T-helper 2 cell treated with Interferon-gamma antibody and Interleukin-4, amounts not matched to agents 5 μg/mL and 100 μg/mL, for 36 hours (primary cell): ENCODE measurements at places on chromosomes 7 and 10.

- DNase-seq, result no peak
These were observed 181.3 kb downstream of the WDR11 start for GRCh38 chr10:121032460-121032859.

DNA sequence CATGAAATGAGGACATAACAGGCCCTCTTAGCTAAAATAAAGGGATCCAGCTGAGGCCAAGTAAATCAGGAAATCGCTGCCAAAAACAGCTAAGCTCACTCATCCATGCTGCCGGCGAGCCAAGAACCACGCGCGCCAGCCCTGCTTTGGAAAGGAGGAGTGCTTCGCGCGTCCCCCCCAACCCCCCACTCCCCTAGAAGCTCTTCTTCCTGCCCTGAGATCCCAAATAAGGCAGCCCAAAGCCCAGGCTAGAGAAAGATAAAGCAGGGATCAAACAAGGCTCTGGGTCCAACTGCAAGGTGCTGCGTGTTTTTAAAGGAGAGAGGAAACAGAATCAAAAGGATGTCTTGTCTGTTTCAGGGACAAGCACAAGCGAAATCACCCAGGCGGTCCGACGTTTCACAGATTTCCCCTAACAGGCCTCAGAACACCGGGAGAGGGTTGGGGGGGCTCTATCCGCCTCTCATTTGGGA is 168.3 kb upstream of the AUTS2 start:
- no peak for DNase-seq

DNA sequence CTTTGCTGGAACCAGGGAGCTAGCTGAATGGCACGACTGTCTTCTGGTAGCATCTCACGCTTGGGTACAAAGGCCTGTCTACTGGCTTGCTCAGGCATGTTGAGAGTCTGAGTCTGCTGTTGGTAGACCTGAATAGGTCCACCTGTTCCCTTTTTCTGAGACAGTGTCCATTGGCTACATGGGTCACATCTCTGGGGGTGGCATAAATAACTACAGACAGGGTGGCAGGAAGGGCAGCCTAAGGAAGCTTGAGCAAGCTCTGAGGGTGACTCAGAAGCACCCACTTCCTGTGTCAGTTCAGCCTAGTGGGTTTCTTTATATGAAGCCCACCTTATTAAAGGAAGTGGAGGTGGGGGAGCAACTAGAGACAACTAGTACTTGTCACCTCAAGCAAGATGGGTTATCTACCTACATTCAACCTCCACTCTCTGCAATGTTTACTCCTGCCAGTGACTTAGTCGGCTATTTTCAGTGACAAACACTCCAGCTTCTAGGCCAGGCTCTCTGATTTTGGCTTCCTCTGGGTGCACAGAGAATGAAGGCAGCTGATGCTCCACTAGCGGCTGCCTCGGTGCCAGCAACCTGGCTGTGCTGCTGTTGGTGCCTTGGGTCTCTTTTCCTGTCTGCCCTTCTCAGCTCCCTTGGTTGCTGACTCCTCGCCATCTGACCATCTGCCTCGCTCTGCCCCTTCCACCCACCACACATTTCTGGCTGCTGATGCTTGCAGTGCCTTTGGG is 5.7 kb upstream of the ZYX start:
- no peak for DNase-seq

DNA sequence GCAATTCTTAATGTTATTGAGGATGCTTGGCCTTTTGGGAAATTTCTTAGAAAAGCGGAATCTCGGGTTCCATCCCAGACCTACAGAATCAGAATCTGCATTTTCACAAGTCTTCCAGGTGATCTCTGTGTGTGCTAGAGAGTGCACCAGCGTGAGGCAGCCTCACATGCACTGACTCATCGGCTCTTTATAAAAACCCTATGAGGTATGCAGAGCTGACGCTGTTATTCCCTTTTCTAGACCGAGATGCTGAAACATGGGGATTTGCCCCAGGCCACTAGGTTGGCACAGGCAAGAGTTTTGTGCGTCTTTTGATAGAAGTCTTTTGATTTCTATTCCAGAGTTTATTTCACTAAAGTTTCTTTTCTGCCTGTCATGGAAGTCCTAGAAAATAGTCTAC is 61.2 kb downstream of the CDCA7L start:
- no peak for DNase-seq

DNA sequence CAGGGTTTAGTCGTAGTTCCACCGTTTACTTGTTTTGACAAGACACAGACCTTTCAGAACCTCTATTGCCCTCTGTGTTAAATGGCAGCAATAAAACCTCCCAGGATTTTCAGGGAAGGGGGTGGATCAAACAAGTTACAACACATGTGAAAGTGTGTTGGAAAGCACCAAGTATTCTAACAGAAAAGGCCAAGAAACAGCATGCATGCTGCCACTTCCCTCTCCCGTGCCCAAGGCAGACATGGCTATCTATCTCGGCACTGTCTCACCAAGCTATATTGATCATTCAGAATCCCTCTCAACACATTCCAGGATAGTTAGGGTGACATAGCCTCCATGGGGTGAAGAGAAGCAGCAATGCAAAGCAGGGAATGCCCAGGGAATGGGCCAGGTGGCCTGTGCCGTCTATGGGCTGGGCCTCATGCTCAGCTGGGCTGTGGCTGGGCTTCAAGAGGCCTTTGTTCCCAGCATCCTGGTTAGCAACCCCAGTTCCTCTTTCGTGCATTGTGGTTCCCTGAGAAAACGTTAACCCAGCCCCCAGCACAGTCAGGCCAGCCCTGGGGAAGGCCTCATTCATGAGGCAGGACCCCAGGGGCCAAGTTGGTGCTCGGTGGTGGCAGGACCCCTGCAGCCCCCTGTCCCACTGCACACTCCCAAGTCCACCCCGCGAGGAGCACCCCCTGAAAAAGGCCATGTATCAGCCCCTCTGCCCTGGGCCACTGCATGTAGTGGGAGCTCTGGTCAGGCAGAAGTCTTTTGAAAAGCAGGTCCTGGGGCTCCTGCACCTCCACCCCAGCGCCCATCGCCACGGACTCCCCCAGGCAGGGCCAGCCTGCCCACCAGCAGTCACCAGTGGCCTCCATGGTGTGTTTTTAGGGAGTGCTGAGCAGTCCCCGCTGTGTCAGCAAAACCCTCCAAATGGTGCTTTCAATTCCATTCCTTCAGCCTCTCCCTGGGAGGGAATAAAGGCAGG is 25.5 kb downstream of the VSIR start:
- DNase-seq, result no peak

- DNase-seq, result no peak
These were observed 210.3 kb downstream of the GPAM start for GRCh38 chr10:111973306-111973705.

- DNase-seq, result peak; percentile 70
These were observed 59.3 kb upstream of the COMTD1 start for GRCh38 chr10:75294866-75295701.

DNA sequence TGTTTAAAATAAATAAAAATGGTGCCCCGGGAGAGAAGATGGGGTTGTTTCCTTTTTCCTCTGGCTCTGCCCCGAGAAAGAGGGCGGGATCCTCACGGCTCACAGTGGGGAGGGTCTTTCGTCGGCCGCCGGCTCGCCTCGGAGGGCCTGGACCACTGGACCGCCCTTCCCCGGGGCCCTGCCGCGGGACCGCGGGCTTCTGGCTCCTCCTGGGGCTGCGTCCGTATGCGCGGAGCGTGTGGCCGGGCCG is 3.5 kb upstream of the IGF2BP3 start:
- no peak for DNase-seq

GRCh38 chr7:70390251-70390650 is 741.7 kb upstream of the GALNT17 start:
- no peak for DNase-seq

DNA sequence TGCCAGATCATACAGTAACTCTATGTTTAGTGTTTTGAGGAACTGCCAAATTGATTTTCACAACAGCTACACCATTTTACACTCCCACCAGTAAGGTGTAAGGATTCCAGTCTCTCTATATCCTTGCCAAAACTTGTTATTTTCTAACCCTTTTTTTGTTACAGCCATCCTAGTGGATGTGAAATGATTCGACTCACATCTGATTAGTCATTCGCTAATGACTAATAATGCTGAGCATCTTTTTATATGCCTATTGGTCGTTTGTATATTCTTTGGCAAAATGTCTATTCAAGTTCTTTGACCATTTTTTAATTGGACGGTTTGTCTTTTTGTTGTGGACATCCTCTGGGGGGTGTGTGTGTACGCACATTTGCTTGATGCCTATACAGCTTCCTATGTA is 142.8 kb downstream of the DGKB start:
- no peak for DNase-seq

GRCh38 chr10:17410907-17411306 is 43.5 kb downstream of the ST8SIA6 start:
- DNase-seq, result no peak

DNA sequence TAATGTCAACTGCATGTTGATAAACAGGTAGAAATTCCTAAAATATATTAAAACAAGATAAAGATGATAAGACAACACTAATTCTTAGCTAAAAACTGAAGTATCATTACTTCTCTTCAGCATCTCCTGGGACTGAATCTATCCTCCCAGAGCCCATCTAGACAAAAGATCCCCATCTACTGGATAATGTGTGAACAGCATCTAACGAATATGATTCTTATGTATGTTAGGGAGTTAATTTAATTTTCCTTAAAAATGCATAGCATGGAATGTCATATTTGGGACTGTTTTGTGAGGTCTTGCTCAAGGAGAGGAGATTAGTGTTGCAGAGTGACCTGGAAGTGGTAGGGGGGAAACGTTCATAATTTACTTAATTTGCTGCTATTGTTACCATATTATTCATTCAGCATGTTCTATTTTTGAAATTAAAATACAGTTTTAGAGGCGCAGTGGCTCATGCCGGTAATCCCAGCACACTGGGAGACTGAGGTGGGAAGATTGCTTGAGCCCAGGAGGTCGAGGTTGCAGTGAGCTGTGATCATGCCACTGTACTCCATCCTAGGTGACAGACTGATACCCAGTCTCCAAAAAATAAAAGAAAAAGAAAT is 305.1 kb upstream of the CSTF2T start:
- DNase-seq, result no peak

- no peak for DNase-seq
These were observed 99.3 kb upstream of the INSIG1 start for GRCh38 chr7:155198196-155198892.

DNA sequence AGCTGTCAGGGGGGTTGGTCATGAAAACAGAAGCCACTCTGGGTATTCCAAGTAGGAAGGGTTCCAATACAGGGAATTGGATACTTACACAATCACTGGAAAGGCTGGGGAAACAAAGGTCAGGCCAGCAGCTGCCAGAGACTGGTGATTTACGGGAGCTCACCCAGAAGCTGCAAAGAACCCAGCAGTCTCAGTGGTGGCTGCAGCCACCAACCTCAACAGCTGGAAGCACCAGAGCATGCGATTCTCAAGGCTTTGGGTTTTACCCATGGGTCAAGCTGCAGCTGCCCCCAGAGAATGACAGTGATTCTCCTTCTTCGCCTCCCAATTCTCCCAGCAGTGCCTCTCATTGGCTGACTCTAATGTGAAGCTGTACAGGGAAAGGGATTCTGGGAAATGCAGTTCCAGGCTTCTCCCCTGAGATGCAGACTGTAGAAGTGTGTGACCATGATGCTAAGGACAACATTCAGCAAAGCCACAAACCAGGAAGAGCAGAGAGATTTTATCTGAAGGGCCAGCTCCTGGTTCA is 107.2 kb upstream of the TCF7L2 start:
- DNase-seq, result no peak

DNA sequence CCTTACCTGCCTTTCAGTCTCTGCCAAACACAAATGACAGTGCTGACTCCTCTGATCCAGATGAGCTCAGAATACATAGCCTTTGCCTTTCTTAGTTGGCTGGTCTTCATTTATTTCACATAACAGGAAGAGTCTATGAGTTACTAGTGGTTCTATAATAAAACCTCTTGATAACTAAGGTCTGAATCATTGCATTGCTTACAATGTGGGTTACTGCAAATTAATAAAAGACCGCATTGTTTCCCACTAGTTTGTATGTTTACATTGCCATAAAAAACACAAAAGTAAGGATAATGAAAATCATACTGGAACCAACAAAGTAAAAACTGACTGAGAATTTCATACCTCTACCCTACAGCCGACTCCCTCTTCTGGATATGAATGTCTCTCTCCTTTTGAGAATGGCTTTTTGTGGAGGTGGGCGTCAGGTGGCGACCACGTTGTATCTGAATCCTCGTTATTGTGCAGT is 62.0 kb upstream of the AKR1E2 start:
- DNase-seq, result no peak

DNA sequence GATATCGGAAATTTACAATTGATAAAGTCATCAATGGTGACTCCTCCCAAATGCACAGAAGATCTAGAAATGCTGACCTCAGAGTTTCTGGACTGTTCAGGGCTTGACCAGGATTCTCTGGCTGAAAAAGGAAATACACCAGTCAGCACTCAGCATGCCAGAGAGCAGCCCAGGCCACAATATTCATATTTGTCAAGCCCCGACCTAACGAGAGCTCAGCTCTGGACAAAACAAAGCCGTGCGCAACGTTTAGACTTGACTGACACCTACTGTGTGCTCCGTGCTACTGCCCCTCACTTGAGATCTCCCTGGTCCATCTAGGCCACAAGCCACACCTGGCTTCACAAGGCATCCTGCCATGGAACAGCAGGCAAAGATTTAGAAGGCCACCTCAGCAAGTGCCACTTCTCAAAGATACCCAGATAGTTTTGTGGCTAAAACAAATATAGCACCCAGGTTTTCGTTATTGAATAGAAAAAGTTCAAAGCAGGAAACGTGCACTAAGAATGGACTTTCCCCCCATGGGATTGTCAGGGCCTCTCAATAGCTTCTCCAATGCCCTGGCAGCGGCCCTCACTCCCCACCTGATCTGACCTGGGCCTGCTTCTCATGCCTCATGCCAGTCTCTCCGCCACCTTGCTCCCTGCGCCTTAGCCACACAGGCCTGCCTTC is 218.3 kb downstream of the FAM107B start:
- DNase-seq, result no peak

- no peak for DNase-seq
These were observed 7.5 kb upstream of the FAM171A1 start for GRCh38 chr10:15378569-15378968.

- no peak for DNase-seq
These were observed 891.5 kb upstream of the CELF2 start for GRCh38 chr10:10126218-10126617.

- DNase-seq, result no peak
These were observed 47.8 kb downstream of the PRKCQ start for GRCh38 chr10:6532321-6532720.

GRCh38 chr10:33930079-33930478 is 595.6 kb upstream of the NRP1 start:
- no peak for DNase-seq

DNA sequence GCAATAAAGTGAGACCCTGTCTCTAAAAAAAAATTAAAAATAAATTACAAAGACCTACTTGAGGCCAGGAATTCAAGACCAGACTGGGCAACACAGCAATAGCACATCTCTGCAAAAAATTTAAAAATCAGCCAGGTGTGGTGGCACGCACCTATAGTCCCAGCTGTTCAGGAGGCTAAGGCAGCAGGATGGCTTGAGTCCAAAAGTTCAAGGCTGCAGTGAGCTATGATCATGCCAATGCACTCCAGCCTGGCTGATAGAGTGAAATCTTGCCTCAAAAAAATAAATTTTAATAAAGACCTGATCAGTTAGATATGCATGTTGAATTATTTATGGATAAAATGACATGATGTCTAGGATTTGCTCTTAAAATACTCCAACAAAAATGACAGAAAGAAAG is 34.9 kb downstream of the P4HA1 start:
- no peak for DNase-seq

- DNase-seq, result no peak
These were observed 1069.9 kb downstream of the DNAJB9 start for GRCh38 chr7:109639561-109639960.

GRCh38 chr10:117159390-117159789 is 21.3 kb upstream of the VAX1 start:
- no peak for DNase-seq
